ENCODE measurements at places on chromosomes 12 and 14. TPM values are rescaled to one million over a fixed set of nuclear protein-coding genes. Genes with fewer than 3 reads are reported as not detected.

DPF3 gene
- total RNA-seq = 5.2 TPM

VAMP1 gene
- 7.4 TPM for total RNA-seq

TMEM132C gene
- not detected for total RNA-seq

PIWIL1 gene
- not detected for total RNA-seq

IAPP gene
- not detected for total RNA-seq

SERPINA1 gene
- 0.30 TPM for total RNA-seq

CIROP gene
- not detected for total RNA-seq

NPAS3 gene
- total RNA-seq = 0.32 TPM

BBS10 gene
- 12.8 TPM for total RNA-seq

WSCD2 gene
- not detected for total RNA-seq

SYT1 gene
- 9.8 TPM for total RNA-seq
